NCI-H748 treated with DMSO at 0.1 percent for 48 hours (cell line): ENCODE measurements at places on chromosomes 13 and 19.

DNA sequence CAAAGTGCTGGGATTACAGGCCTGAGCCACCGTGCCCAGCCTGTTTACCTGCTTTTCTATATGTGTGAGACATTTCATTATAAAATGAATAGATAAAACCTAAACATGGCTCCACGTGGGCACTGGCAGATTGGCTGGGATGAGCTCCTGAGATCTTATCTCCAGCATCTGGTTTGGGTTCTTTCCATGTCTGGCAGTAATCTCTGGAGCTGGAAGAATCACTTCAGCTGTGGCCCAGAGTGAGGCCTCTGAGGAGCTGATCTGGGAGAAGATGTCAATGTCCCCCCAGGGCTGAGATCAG is 5.5 kb upstream of the SULT2A1 start:
- no peak for DNase-seq

- DNase-seq: no peak
Measured at GRCh38 chr19:48194041-48194843, 23.8 kb downstream of the ZSWIM9 start.

DNA sequence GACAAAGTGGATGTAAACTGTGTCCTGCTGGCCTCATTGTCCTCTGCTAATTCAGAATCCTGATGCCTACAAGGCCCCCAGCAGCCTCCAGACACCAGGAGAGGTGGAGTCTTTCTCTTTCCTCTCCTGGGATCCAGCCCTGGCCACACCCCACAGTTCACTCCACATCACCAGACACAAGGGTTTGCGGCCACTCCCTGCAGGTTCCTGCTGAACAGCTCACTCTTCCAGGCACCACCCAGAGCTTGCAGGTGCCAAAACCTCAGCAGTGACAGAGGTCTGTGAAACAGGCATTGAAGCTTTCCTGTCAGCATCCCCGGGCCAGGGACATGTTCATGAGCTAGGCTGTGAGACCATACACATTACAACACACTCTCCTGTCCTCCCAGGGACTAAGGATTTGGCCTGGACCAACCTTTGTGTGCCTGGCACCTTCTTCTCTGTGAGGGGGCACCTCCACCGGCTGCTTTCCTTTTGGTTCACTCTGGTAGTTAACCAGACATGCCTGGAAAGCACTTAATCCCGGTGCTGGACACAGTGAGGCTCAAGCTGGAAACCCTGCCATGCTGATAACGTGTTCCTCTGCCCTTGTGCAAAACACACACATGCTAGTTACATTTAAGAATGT is 11.1 kb upstream of the ATP12A start:
- peak; percentile 15 for DNase-seq

DNA sequence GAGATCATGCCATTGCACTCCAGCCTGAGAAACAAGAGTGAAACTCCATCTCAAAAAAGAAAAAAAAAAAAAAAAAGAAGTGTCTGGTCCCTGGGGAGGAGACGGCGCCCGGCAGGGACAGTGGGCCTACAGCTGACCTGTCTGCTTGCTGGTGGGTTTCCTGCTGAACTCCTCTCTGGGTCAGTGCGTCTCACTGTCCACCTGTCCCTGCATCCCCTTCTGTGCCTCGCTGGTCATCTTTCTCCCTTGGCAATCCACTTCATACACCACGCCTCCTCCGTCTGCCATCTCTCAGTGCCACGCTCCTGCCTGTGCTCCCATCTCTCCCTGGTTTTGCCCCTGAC is 63.4 kb downstream of the ACSBG2 start:
- no peak for DNase-seq

- no peak for DNase-seq
Measured at GRCh38 chr13:110005563-110005962, 219.2 kb upstream of the IRS2 start.

GRCh38 chr19:32631381-32631780 is 43.6 kb downstream of the ANKRD27 start:
- DNase-seq: no peak

- DNase-seq: no peak
Measured at GRCh38 chr19:17202249-17202648, 12.9 kb upstream of the USE1 start.

GRCh38 chr13:39490136-39490535 is 112.9 kb downstream of the LHFPL6 start:
- DNase-seq: no peak

DNA sequence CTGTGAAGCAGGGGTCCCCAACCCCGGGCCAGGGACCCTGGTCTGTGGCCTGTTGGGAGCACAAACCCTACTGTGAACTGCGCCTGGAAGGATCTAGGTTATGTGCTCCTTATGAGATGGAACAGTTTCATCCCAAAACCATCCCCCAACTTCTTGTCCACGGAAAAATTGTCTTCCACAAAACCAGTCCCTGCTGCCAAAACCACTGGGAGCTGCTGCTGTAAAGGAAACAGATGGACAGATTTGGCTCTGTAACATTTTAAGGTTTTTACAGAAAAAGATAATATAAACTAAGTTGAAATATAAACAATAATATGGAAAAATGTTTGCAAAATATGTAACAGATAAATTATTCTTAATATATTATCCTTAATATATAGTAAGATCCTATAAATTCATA is 73.7 kb downstream of the COG6 start:
- no peak for DNase-seq

DNA sequence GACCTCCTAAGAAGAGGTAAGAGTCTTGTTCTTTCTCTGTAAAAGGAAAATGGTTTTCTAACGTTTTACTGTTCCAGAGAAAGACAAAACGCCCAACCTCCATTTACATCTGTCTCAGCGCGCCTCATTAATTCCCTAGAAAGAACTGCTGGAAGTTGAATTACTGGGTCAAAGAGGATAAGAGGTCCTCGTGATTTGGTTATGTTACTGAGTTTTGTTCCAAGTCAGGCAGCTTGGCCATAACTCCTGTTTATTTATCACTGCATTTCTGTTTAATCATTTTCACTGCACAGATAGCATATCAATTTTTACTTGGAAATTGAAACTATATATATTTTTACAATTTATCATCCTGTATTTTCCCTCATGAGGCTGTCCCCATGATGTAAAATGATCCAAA is 112.9 kb upstream of the PEG3 start:
- DNase-seq: no peak

DNA sequence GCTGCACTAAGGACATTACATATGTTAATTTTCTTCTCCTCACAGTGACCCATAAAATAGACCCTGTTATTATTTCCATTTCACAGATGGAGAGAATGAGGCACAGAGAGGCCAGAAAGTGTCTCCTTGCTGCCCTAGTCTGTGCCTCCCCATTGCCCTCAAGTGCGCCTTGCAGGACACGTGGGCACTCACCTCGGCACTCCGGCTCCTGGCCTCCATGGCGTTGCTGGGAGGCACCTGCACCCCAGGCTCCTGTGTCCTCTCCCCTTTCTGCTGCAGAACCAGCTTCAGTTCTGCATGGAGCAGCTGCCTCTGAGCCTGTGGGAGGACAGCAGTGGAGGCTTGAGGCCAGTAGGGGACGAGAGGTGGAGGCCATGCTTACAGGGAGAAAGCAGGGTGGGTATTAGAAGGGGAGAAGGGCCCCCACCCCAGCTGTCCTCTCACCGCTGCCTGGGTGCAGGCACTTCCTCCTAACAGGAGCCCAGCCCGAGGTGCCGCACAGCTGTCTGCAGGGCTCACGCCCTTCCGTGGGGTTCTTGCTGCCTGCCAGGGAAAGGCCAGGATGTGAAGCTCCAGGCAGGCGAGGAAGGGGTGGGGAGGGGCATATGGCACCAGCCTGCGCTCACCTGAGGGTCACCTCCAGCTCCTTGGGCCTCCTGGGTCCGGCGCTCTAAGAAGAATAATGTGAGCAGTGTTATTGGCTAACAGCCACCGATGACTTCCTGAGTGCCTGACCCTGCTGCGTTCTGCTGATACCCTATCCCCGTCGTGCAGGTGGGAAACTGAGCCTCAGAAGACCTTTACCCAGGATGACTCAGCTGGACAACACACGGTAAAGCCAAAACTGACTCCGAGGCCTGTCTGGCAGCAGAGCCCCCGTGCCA is 5.2 kb downstream of the PRX start:
- no peak for DNase-seq

DNA sequence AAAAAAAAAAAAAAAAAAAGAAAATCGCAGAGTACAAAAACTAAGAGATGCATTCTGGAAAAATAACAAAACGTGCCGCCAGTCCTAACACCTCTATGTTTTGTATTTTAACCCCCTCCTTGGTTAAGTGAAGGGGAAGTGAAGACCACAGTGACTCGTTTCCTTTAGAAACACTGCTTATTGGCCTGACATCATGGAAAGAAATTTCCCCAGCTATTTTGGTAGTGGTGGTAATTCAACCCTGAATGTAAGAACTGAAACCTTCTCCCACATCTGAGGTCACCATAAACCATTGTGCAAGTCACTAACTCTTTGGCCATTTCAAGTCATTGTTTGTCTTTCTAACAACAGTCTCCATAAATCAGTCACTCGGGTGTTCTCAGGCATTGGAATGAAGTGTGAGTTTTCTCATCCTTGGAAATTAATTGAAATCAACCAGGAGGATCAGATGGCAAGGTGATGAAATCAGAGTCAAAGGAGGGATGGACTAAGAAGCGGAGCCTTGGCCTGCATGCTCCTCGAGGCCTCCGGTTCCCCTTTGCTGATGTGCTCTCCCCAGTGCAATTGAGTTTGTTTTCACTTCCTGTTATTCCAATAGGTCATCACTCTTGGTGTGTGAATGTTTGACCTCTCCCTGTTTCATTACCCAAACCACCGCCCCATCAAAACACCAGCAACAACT is 443.9 kb downstream of the FGF9 start:
- no peak for DNase-seq

DNA sequence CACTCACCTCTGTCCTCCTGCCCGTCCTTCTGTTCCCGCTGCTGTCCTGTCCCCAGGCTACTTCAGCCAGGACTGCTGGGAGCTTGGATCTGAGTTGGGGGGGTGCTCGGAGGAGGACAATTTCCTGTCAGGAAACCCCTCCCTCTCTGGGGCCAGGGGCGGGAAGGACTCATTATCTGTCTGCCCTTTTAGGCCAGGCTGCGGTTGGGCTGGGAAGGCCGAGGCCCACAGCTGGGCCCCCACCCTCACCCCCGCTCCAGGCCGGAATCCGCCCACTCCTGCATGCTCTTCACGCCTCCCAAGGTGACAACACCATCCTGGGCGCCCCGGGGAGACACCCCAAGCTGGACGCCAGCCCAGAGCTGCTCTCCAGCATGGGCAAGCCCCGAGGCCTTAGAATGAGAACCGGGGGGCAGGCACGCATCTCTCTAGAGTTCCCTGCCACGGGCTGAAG is at the start of gene EXOC3L2:
Gene EXOC3L2 (minus strand): TSS at position 74 of the 454 bp plus-strand sequence. CDS start 6,362 bp downstream, outside the sequence.
- no peak for DNase-seq

DNA sequence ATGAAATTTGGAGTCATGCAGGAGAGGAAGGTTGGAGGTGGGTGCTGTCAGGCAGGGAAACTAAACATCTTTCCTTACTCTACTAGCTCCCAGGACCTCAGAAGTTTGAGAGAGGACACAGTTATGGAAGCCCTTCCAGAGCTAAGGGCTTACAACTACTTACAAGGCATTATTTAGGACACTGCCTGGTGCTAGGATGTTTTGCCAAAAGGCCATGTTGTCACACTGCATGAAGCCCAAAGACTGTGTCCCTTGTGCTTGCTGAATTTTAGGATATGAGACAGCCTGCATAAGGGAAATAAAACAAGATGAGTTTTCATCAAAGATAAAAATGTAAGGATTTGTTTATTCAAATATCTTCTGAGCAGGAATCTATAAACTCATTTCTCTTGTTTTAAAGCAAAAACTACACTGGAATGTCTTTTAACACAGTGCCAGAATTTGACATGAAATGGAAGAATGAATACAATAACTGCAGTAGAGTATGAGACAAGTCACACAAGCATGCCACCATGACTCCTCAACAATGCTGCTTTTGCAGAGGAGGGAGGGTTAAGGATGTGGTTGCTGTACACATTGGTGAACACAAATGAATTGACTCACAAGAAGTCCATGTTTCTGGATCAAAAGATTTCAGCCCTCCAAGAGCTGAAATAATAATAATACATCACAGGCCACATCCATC is 258.4 kb downstream of the SPRY2 start:
- DNase-seq: no peak

GRCh38 chr19:39828654-39829032 is 5.3 kb downstream of the DYRK1B start:
- DNase-seq: no peak

- DNase-seq: no peak
Measured at GRCh38 chr13:31267126-31267784, 67.5 kb downstream of the B3GLCT start.

DNA sequence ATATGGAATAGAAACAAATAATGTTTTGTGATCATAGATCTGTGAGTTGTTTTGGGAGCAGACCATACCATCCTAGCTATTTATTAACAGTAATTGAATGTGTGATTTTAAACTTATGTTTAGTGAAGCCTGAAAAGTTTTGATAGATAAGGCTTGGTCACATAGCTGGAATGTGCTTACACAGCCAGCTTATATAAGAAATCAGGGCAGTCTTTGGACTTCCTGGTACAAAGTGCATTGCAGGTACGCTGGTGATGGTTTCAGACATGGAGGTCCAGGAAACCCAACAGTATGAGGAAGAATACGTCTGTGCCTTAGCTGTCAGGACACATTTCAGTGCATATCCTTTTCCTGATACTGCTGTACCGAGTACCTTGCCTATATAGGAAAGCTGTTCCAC is 2316.2 kb upstream of the PCDH20 start:
- no peak for DNase-seq

DNA sequence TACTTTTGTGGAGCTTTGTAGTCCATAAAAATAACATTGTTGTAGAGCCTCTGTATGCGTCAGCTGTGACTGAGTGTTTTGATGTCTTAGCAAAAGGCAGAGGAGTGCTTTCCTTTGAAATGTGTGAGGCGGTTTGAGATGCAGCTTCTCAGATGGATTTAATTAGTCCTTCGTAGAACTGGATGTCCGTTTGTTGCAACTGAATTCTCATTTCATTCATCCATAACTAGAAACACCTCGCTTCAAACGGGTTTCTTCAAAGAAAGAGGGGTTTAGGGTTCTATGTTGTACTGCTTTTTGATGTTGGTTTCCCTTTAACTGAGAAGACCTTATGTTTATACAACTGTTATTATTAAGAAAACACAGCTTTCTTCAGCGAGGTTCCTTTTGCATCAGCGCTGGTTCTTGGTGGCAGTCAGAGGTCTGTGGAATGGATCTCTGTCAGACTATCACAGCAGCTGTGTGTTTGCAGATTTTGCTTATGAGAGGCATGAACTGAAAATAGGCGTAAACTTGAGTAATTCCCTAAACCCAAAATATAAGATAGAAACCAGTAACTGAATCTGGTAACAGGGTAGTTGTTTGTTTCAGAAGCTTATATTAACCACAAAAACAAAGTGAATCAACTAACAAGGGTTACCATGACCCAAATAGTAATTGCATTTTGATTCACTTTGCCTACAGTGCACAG is 194.4 kb downstream of the GGACT start:
- DNase-seq: no peak

GRCh38 chr19:13150931-13151604 is 857 bp downstream of the IER2 start:
- no peak for DNase-seq

- no peak for DNase-seq
Measured at GRCh38 chr13:94212196-94212595, 267.3 kb downstream of the DCT start.

GRCh38 chr19:12230751-12231733 is 63.6 kb downstream of the ZNF44 start:
- no peak for DNase-seq
